Right ventricle myocardium superior (tissue), 1 donor: ENCODE measurements at places on chromosomes 7 and 10. TPM values are rescaled to one million over a fixed set of nuclear protein-coding genes. Genes with fewer than 3 reads are reported as not detected.
A peak's percentile ranks its signal among the peaks of the same experiment; 100 is the strongest.

DNA sequence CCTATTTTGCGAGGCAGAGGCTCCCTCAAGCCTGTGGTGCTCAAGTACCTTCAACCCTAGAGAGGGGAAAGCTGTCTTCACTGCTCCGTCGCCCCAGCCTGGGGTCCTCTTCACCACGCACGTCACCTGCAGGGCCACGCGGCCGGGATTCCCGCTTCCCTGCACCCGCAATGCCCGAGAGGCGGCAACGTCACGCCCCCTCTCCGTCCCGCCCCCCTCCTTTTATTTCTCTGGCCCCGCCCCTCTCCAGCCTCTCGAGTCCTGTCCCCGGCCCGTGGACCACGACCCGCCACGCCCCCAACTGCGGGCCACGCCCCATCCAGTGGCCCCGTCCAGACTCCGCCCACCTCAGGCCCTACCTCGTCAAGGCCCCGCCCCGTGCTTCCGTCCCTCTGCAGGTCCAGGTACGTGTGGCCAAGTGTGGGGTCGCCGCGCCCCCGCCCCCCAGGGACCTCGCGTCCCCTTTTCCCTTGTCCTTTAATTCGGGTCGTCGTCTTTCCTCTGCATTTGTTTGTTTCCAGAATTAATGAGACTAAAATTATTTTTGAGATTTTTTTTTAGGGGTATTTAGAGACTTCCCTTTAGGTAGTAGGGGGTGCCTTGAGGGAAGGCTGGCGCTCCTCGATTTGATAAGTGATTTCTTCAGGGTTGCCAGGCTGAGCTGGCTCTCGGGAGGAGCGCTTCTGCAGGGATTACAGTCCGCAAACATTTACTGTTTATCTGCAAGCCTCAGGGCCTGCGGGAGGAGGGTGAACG, 69.8 kb upstream of the BAIAP2L1 start:
- DNase-seq, result peak; percentile 43

GRCh38 chr10:101357958-101358357, 4.0 kb downstream of the BTRC start:
- no peak for DNase-seq

The ADCYAP1R1 gene
- 4.8 TPM for total RNA-seq

- no peak for DNase-seq
These were observed 6.3 kb downstream of the ACTL6B start for GRCh38 chr7:100649826-100650565.
